ENCODE measurements at places on chromosomes 11 and 22. TPM values are rescaled to one million over a fixed set of nuclear protein-coding genes. Genes with fewer than 3 reads are reported as not detected.

Gene PHF21B
- 40.9 TPM for total RNA-seq

DNA sequence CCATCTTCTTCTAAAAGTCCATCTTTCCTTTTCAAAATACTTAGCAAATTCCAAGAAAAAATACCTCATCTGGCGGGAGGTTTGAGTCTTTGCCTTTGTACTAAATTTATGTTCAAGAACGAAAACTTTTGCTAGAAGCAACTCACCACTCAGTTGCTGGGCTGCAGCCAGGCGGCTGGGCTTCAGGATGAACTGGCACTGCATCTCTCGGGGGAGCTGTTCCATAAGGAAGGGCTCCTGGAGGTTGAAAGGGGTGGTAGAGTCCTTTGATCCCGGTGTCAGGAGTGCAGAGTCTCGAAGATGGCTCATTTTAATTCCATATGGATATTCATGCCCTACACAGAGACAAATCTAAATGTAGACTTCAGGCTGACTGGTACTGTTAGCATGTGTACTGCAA lies 105.8 kb downstream of the ARHGAP20 start:
- no peak for ATAC-seq

DNA sequence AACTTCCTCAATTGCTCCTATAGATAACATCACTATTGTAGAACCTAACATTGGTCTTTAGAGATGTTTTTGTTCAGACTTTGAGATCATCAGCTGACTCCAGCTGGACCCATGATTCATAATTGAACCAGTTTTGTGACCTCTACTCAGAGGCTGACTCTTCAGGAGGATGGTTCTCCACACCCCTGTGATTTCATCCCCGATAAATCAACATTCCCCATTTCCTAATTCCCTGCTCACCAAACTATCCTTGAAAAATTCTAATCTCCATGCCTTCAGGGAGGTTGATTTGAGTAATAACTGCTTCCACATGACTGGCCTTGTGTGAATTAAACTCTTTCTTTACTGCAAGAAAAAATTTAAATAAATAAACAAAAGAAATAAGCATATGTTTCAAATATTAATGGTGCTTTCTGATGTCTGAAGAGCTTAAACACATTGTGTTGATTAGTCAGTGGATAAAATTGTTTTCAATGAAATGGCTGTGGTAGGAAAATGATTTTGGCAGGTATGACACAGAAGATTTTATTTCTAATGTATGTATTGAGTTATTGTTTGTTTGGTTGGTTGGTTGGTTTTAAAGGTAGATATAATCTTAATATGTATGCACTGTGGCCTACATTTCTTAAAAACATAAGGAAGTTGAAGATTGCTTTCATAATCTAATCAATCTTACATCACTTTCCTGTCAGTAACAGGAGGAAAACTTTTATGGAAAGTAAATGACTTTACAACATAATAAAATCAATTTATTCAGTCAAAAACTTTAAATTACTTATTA lies 427.9 kb upstream of the CCDC179 start:
- no peak for ATAC-seq

Gene SPON1
- 10.3 TPM for total RNA-seq

DNA sequence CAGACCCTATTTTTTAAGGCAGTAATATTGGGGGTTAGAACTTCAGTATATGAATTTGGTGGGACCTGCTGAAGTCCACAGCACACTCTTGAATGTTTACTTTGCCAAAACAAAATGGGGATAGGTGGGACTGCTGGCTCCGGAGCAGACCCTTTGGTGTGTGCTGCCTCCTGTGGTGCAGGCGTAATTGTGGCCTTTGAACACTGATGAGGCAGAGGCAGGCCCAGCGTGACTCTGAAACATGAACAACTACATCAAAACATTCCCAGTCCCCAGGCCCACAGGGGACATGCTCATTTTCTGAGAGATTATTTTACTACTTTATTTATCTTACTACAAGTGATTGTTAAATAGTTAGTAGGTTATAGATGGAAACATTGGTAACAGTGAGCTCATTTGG lies 225.0 kb upstream of the TBCEL start:
- no peak for ATAC-seq

DNA sequence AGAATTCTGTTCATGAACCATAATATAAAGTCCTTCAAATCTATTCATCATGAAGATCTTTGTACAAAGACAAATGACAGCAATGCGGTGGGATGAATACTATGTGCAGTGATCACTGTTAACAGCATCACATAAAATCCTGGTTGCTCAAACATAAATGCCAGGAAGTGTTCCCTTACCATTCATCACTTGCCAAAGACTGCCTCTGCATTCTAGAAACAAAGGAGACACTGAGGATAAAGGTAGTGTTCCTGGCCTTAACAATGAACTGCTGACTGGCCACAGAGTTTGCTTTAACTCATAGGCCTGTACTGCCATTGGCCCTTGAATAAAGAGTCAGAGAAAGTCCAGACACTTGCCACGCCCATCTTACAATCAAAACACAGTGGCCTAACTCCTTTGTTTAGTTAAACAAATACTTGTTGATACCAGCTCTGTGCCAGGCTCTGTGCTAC lies 29.5 kb downstream of the C2CD3 start:
- ATAC-seq, result peak; percentile 85

DNA sequence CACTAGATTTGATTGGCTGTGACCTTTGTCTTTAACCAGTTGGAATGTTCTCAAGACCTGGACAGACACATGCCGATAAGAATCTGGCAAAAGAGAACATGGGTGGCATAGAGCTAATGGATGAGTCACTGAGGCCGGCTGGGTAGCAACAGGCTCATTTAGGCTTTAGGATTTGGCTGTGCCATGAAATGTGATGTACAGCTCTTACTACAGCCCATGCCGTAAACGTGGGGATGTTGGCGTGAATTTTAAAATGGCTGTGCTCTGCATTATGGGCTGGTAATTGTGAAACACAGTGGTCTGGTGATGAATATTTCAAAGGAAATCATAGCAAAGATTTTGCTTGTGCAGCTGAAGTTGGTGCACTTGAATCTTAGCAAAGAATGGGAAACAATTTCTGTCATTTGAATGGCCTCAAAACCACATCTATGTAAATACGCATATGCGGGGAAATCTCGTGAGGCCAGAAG lies 332.4 kb downstream of the TBC1D22A start:
- no peak for ATAC-seq

Gene TREH
- total RNA-seq, result 0.66 TPM

DNA sequence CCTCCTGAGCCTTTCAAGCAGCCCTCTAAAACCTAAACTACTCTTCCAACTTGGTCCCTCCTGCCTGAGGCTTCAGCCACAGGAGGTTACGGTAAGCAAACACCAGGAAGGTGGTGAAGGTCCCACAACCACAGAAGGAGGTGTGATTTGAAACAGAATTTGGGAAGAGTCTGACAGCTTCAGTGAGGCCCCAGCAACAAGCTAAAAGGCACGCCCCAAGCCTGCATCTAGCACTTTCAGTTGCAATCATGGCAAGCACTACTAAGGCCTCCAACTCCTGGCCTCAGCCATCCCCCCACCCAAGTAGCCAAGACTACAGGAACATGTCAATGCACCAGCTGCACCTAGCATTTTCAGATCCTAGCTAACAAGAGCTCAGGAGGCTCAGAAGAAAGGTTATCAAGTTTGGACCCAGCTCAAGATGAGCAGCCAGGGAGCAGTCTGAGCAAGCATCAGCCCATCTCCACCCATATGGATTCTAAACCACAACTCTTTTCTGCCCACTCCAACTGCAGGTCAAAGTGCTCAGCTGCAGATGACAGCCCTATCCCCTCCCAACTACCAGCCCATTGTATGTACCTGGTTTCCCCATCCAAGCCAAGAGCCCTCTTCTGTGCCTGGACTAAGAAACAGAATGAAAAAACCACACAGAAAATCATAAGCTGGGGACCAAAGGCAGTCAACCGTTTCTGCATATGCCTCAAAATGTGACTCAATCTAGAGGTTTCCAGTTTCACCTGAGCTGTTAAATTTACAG lies 10.4 kb upstream of the AHNAK start:
- no peak for ATAC-seq

Gene C11orf16
- 0.22 TPM for total RNA-seq

DNA sequence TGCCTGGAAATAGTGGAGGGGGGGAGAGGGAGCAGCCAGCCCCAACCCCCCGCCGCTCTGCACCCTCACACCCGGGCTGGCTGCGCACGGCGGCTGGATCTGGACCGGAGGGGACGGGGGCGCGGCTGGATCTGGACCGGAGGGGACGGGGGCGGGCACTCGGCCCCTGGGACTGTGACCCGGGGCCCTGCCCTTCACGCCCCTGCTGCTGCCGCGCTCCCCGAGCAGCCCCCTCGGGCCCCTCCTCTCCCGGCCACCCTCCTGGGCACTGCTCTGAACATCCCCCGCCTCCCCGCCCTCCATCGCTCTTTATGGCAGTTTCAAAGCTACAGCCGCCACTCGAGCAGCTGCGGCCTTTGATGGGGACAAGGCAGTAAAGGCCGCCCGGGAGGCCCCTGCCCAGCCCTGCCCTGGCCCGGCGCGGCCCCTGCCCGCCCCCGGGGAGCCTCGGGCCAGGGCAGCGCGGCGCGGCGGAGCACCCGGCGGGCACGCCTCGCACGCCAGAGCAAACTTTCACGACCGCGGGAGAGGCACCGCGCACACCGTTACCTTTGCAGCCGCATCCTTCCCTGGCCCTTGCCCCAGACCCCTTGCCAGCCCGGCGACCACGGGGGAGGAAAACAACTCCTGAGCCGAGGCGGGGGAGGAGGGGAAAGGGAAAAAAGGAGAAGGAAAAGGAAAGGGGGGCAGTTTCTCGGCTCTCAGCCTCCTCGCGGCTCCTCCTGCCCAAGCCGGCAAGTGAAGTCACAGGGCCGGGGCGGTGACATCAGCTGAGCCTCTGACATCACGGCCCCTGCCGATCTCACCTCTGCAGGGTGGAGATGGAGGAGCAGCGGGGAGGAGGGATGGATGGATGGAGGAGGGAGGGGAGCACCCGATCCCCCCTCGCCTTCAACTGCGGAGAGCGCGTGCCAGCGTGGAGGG lies 13.1 kb upstream of the TCF20 start:
- ATAC-seq, result peak; percentile 76

- ATAC-seq, result no peak
Measured at GRCh38 chr11:102560555-102561011, 30.0 kb upstream of the MMP7 start.

Gene CLDN5
- total RNA-seq, result not detected

Gene OR4D5
- total RNA-seq, result not detected

GRCh38 chr11:95788921-95789505 lies 569 bp downstream of the FAM76B start:
- ATAC-seq, result peak; percentile 6

DNA sequence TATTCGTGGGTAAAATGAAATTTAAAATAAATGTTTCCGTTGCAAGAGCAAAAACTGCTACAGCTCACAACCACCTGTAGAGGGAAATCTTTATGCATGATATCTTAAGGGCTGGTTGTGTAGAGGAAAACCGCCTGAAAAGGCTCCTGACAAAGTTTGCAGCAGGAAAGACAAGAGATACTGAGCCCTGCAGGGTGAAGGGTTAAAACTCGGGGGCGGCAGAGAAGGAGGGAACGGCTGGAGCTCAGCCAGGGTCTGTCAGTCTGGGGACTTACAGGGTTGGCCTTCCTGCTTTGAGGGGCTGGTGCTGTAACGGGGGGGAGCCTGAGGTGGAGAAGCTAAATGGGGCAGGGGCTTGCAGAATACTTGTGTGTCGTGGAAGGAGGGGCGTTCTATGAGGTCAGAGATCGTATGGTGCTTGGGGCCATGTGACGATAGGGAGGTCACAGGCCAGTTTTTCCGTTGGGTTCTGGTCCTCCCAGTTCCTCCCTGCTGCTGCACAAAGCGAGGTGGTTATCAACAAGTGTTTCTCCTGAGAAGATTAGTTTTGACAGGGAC lies 122.9 kb upstream of the HSD17B12 start:
- no peak for ATAC-seq

Gene RAB38
- 7.6 TPM for total RNA-seq

DNA sequence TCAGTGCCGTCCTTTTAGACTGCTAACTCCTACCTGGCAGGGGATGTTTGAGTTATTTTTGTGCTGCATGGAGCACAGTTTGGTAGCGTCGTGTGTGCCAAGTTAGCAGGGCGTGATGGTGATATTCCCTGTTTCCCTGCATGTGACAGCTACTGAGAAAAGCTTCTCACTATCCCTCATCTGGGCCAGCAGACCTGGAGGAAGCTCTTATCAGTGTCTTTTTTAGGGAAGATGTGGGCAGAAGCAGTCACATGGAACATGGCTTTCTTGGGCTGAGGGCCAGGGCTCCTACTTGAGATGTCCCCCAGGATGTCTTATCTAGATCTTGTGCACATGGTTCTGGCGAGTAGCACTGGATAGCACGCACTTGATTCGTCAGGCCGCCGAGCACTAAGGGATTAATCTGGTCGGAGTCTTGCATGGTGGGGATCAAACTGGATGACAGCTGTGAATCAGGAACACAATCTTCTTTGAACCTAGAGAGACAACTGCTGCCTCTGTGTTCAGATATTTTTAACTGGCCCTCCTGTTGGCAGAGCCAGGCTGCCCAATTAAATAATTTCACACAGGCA lies 33.8 kb downstream of the TECTA start:
- ATAC-seq, result no peak

DNA sequence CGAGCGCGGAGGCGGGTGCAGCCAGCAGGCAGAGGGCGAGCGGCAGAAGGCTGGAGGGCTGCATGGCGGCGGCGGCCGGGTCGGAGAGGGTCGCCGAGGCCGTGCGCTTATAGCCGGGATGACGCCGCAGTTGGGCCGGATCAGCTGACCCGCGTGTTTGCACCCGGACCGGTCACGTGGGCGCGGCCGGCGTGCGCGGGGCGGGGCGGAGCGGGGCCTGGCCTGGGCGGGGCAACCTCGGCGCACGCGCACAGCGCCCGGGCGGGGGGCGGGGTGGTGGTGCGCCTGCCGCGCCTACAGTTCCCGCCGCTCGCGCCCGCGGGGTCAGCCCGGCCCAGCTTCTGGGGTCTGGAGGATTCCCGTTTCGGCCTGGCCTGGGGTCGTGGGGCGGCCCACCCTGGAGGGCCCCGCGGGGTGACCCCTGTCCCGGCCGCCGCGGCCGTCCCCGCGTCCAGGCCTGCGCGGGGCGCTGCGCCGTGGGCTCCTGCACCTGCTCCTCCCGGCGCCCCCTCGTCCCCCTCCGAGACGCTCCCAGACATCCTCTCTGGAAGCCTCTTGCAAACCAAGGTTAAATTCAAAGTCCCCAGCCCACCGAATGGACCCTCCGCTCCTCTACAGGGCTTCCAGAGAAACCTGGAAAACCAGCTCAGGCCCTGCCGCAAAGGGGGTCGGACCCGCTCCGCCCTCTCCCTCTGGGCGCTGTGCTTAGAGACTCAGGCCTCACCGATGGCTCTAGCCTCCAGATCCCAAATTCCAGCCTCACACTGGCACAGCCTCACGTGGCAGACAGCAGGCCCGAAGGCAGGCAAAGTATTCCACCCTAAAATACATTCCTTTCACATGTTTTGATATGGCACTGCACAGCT lies at the start of gene CTSD:
Gene CTSD (minus strand): TSS at position 132 of the 866 bp plus-strand sequence. CDS start 68 bp downstream, at position 64.
- ATAC-seq, result peak; percentile 74
